WTC11 (cell line): ENCODE measurements at places on chromosomes 3 and 15. TPM values are rescaled to one million over a fixed set of nuclear protein-coding genes. Genes with fewer than 3 reads are reported as not detected.
A peak's percentile ranks its signal among the peaks of the same experiment; 100 is the strongest.

The TRPC1 gene
- 13.8 to 20.3 TPM (median 20.0 TPM) in 3 replicates for total RNA-seq

The PPM1L gene
- 16.0 to 18.1 TPM (median 16.1 TPM) in 3 replicates for total RNA-seq

The A4GNT gene
- not detected in 3 replicates for total RNA-seq

The ALS2CL gene
- 10.2 to 12.6 TPM (median 11.5 TPM) in 3 replicates for total RNA-seq

GRCh38 chr15:62888623-62889022 lies 153.9 kb upstream of the TPM1 start:
- H3K27ac ChIP-seq, result no peak overlapping the region
- H3K4me3 ChIP-seq, result no peak overlapping the region
- H3K27me3 ChIP-seq, result no peaks in the 10 kb centered on the region; the same call in 1 of the 2 replicates
- DNase-seq, result no peak

DNA sequence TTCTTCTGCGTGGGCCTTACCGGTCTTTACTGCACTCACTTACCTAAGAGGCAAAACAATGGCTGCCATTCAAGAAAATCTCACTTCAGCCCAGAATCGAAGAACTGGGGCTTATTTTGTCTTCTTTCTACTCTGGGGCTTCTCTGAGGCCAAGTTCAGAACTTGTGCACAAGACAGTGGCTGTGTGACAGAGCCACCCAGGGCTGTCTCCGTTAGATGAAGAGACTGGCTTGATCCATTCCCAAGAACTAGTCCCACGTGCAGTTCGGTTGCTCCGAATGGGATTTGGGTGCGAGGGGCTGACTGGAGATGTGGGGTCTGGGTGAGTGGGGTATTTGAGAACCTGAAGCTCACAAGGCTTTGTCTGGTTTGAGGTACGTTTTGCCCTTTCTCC lies 795 bp upstream of the TCF12 start:
- H3K4me1 ChIP-seq, result peaks cover 34% of the 10 kb centered on the region
- H3K27ac ChIP-seq, result no peak overlapping the region
- H3K36me3 ChIP-seq, result peaks cover 24% of the 10 kb centered on the region
- peak overlapping the region; percentile 75 for H3K4me3 ChIP-seq
- peaks cover 17% of the 10 kb centered on the region for H3K27me3 ChIP-seq

DNA sequence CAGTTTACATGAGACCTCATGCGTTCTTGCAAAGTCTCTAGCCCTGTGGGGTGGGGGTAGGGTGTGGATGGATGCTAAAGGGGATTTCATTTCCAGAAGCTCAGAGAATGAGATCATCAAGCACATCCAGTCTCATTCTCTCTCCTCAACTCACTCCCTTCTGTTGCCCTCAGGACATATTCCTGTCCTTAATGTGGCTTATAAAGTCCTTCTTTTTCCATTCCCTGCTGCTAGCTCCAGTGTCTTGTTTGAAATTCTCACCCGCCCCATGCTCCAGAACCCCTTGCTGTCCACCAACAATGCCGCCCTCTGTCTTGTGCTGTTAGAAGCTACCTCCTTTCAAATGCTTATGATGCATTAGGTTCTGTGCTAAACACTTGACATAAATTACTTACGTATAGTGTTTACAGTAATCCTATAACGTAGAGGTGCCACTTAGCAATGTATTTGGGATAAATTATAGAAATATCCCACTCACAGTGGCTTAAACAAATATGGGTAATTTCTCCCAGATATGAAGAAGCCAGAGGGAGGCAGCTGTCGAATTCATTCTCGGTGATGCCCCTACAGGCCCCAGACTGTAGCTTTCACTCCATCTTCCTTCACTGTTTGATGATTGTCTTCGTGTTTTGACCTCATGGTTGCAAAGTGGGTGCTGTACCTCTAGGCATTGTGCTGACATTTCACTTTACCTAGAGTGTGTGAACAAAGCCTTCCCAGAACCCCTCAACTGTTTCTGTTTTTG lies 273.1 kb upstream of the TBL1XR1 start:
- no peak for DNase-seq
- H3K4me1 ChIP-seq, result peaks cover 9% of the 10 kb centered on the region
- no peaks in the 10 kb centered on the region for H3K27me3 ChIP-seq
- no peaks in the 10 kb centered on the region for H3K36me3 ChIP-seq
- no peak overlapping the region for H3K4me3 ChIP-seq

DNA sequence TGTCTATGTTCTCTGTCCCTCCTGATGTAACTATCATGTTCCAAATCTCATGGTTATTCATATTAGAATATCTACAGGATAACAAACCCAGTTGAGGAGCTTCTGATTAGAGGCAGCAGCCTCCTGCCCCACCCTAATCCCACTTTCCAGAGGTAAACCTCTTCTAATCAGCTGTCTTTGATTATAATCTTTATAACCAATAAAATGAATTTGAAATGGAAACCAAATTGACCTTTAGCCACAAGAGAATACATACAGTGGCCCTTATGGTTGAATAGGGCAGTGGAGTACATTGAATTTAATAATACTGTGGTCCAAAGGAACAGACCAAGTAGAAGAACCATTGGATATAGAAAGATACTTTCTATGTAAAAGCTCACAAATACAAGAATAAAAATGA lies 281.3 kb upstream of the UMPS start:
- no peak overlapping the region for H3K27ac ChIP-seq
- H3K27me3 ChIP-seq, result no peaks in the 10 kb centered on the region
- H3K36me3 ChIP-seq, result no peaks in the 10 kb centered on the region

- DNase-seq, result no peak
- no peaks in the 10 kb centered on the region for H3K4me1 ChIP-seq
- H3K36me3 ChIP-seq, result no peaks in the 10 kb centered on the region
- no peak overlapping the region for H3K27ac ChIP-seq
Observed at GRCh38 chr3:89606151-89606550, 498.7 kb downstream of the EPHA3 start.

- peaks cover 16% of the 10 kb centered on the region for H3K4me1 ChIP-seq
- no peak overlapping the region for H3K27ac ChIP-seq
- H3K4me3 ChIP-seq, result no peak overlapping the region
- no peak for DNase-seq
Observed at GRCh38 chr15:64022571-64022970, 23.7 kb downstream of the DAPK2 start.

DNA sequence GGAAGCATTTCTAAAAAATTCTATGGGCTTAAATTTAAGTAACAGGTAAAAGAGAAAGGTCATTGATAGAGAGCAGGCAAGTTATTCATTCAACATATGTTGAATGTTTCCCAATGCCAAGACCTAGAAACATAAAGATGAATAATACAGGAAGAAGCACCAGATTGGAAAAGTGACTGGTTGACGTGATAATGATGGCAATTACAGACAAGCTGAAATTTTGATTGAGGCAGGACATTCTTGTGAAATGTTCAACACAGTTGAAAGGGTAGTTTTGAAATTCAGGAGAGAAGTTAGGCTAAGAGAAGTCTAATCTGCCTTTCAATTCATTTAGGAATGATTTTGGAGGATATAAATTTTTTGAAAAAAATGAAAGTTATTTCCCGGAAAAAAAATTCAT lies 536.3 kb upstream of the NAALADL2 start:
- peaks cover 45% of the 10 kb centered on the region for H3K4me1 ChIP-seq
- no peak overlapping the region for H3K27ac ChIP-seq
- H3K27me3 ChIP-seq, result no peaks in the 10 kb centered on the region; the same call in 1 of the 2 replicates
- peaks cover 19% of the 10 kb centered on the region for H3K36me3 ChIP-seq
- no peak for DNase-seq

DNA sequence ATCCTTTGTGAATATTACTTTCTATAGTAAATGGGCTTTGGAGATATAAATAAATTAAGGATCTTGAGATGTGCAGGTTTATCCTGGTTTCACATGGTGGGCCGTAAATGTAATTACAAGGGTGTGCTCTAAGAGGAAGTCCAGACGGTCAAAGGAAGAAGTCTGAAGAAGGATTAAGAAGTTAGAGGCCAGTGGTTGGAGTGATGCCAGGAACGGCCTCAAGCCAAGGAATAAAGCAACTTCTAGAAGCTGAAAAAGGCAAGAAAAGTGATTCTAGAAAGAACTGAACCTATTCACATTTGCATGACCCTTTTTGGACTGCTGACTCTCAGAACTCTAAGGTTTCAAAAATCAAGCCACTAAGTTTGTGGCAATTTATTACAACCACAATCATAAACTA lies 981.3 kb upstream of the ALCAM start:
- DNase-seq, result no peak
- no peak overlapping the region for H3K27ac ChIP-seq
- peaks cover 8% of the 10 kb centered on the region for H3K36me3 ChIP-seq
